ENCODE measurements at places on chromosomes 6 and 20.
A peak's percentile ranks its signal among the peaks of the same experiment; 100 is the strongest.

DNA sequence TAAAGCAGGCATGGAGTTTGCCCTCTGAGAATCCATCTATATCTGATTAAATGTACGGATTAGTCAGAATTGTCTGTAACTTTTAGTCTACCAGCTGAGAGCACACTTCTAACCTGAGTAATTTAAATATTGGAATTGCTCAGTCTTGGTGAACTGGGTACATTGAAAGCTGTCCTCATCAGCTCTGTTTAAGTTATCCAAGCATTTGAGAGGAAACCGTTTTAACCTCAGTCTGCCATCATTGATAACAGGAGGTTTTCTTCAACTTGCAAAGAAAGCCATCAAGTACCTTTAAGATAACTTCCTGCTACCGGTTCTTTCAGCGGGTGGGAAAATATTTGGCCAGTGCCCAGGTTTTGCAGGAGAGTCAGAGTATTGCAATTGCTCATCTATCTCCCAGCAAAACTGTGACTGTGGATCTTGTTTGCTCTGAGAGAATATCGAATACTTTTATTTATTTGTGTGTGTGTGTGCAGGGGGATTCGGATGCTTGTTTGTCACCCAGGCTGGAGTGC lies 31.1 kb upstream of the F13A1 start:
- DNase-seq = no peak

DNA sequence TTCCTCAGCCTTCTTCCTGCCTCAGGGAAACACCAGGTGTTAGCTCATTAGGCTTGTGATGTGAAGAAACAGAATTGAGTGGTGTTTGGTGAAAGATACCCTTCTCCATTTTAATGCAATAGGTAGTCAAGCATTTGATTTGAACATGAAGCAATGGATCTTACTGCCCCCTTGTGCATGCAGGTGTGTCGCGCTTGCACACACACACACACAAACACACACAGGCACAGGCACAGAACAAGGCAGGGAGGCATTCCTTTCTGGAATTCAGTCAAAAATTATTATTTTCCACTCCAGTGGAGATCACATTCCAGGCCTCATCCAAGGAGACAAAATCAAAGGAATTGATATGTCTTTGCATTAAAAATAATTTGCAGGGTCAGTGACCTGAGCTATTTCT lies 667.0 kb upstream of the MARCKS start:
- DNase-seq = no peak

- DNase-seq = no peak
These were observed 51.9 kb upstream of the SEC63 start for GRCh38 chr6:108009894-108010293.

GRCh38 chr6:23377830-23378229 lies 748.2 kb upstream of the NRSN1 start:
- no peak for DNase-seq

DNA sequence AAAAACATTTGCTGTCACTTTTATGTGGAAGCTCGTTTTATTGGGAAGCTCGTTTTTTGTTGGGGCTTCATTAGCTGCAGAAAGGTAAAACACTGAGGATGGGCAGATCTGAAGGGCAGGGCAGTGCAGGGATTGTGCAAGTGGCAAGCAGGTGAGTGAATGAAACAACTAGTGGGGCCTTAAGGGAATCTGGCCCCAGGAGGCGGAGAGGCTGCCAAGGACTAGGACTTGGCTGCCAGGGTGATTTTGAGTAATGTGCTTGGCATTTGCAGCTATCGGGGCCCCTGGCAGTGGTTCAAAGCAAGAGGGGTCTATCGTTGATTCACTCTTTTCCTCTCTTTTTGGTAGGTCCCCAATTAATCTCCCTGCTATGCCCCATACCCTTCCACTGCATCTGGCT lies 11.5 kb downstream of the IL22RA2 start:
- no peak for DNase-seq

DNA sequence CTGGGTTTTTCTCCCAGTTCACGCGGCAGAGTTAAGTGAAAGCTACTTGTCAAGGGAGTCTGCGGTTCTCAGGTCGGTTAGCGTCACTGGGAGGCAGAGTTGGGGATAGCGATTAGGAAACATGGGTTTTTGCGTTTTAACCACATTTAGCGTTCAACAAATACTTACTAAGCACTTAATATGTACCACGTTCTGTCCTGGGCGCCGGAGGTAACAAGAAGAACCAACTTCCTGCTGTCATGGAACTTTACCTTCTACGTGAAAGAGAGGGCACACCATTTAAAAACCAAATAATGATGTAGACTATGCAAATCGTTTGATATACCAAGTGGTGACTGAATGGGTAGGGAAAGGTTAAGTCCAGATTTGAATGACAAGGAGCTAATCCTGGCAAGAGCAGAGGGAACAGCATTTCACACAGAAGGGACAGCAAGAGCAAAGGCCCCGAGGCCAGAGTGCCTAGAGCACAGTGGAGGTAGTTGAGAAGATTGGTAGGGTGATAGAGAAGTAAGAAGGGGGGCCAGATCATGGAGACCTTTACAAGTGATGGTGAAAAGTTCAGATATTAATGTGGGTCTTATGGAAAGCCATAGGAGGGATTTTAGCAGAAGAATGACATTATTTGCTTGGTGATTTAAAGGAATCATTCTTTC lies 744 bp downstream of the RIOK1 start:
- DNase-seq = no peak

DNA sequence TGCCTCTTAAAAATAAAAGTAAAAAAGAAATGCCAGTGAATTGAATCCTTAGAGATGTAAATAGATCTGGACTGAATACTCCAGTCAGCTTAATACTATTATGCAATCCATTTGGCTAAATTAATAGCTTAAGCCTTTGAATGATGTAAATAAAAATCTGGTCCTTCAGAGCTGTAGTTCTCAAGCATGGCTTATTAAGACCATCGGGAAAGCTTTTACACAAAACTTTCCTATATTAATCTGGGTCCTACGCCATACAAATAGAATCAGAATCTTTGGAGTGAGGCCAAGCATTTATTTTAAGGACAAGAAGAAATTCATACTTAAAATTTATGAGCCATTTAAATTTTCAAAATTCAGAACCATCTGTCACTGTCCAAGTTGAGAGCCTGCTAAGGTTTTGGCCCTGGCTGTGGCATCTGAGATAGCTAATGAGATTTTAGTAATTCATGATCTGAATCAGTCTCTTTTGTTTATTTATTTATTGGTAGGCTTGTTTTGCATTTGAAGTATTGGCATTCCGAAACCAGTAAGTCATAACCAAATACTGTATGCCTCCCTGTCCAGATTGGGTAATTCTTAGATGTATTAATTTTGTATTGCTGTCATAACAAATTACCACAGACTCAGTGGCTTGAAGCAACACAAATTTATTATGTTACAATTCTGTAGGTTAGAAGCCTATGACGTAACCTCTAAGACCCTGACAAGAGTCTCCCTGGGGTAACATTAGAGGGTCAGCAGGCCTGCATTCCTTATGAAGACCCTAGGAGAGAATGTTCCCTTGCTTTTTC lies 228.1 kb upstream of the RAB32 start:
- DNase-seq = peak; percentile 4

DNA sequence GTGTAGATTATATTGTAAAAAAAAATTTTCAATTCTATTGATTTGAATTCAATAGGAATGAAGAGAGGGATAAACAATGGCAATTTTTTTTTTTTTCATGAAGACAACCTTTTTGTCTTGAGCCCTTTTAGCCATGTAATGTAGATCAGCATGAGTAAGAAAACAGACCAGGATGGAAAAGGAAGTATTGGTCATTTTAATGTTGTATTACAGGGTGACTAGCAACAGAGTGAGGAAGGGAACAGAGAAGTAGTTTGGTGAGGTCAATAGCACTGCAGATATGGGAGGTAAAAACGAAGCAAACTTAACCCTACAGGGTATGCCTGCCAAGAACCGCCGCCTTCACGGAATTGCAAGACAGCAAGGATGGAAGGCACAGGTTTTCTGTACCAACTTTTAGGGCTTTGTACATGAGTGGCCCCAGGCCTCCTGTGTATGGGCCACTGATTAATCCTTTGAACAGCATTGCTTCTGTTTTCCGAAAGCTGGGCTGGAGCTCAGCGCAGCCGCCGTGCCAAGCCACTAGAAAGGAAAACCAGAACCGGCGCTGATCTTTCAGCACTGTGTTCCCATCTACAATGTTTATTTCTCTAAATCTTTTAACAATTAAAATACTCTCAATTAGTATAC lies 383.7 kb downstream of the CENPW start:
- no peak for DNase-seq

GRCh38 chr6:40356242-40356910 lies 230.8 kb downstream of the LRFN2 start:
- DNase-seq = peak; percentile 53

DNA sequence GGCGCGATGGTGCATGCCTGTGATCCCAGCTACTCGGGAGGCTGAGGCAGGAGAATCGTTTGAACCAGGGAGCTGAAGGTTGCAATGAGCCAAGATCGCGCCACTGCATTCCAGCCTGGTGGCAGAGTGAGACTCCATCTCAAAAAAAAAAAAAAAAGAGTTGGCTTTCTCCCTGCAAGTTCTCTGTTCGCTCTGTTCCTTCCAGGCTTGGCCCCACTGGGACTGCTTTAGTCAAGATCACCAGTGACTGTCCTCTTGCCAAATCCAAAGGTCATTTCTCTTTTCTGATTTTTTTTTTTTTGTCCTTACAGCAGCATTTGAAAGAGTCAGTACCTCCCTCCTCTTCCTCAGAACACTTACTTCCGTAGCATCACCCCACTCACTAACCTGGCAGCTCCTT lies 10.8 kb upstream of the GNRH2 start:
- no peak for DNase-seq

Measured in activated CD4-positive, alpha-beta T cell treated with anti-CD3 and anti-CD28 coated beads, Interleukin-2, amount 10 ng/mL, durations not matched to agents 24 days and 14 days (primary cell).